ENCODE measurements at places on chromosomes 3 and 15. TPM values are rescaled to one million over a fixed set of nuclear protein-coding genes. Genes with fewer than 3 reads are reported as not detected.
A peak's percentile ranks its signal among the peaks of the same experiment; 100 is the strongest.

FILIP1L gene
- 2.9 TPM for total RNA-seq

UROC1 gene
- total RNA-seq = 15.1 TPM

DNAH12 gene
- total RNA-seq = 0.06 TPM

ISLR2 gene
- total RNA-seq = not detected

POTEB3 gene
- total RNA-seq = not detected

SEMA3F gene
- total RNA-seq = 3.0 TPM

SERPINI1 gene
- 1.3 TPM for total RNA-seq

GRCh38 chr3:10688548-10689172, 127.4 kb upstream of the SLC6A11 start:
- H3K36me3 ChIP-seq = no peaks in the 10 kb centered on the region
- H3K27ac ChIP-seq = no peak overlapping the region
- peaks cover 16% of the 10 kb centered on the region for H3K4me1 ChIP-seq
- no peaks in the 10 kb centered on the region for H3K27me3 ChIP-seq
- DNase-seq = peak; percentile 67
- no peak overlapping the region for H3K4me3 ChIP-seq

DNA sequence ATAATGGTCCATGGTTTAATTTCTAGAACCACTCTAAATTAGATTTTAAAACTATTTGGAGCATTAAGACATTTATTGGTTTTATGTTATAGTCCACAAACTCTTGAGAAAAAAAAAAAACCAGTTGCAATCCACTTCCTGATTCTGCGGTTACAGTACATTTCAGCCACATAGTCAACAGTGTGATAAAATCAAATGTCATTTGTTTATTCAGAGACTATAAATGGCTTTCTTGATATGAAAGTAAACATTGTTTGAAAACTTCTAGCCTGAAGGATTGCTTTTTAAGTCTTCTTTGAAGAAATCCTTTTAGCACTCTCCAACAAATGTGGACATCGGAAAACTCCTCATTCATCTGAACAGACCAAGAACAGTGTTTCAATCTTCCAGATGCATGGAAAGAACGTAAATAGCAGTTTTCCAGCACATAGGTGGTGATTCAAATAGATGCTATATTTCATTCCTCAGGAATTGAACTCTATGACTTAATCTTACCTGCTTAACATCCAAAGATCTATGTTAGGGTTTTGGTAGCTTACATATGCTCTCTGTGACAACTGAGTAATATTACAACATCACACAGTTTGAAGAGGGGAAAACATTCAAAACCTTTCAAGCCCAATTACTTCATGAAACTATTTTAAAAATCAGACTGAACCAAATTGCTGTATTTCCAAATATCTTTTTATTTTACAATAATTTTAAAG, 87.8 kb upstream of the UBE2E2 start:
- H3K36me3 ChIP-seq = no peaks in the 10 kb centered on the region
- DNase-seq = no peak
- H3K4me1 ChIP-seq = no peaks in the 10 kb centered on the region
- no peak overlapping the region for H3K4me3 ChIP-seq
- H3K27ac ChIP-seq = no peak overlapping the region

- no peak overlapping the region for H3K27ac ChIP-seq
- no peaks in the 10 kb centered on the region for H3K4me1 ChIP-seq
- H3K27me3 ChIP-seq = no peaks in the 10 kb centered on the region
These were observed 28.7 kb downstream of the SIDT1 start for GRCh38 chr3:113560831-113561623.

DNA sequence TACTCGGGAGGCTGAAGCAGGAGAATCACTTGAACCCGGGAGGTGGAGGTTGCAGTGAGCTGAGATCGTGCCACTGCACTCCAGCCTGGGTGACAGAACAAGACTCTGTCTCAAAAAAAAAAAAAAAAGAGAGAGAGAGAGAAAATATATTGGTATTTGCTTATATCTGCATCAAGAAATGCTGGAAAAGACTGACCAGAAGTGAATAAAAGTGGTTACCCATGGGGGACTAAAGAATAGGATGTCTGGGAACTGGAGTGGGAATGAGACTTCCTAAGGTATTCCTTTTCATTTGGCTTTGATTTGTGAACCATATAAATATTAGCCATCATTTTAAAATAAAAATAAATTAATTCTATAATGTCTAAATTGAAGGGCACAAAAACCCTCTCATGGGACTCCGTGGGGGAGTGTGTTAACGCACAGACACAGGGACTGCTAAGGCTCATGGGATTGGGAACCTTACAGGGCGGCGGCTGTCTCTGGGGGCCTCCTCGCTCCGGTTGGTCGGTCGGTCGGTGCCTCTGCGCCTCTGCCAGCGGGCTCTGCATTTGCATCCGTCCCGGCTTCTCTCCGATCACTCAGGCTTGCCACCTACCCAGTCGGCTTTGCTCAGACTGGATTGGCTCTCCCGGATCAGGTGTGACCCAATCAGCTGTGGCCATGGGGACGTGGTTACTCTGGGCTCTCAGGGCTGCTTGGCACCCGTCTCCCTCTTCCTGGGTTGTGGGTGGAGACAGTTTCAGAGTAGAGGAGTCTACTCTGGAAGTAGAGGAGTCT, 12.7 kb upstream of the TSPAN3 start:
- no peaks in the 10 kb centered on the region for H3K4me1 ChIP-seq
- H3K36me3 ChIP-seq = no peaks in the 10 kb centered on the region
- H3K27ac ChIP-seq = no peak overlapping the region
- H3K27me3 ChIP-seq = no peaks in the 10 kb centered on the region
- DNase-seq = peak; percentile 59
- peak overlapping the region; percentile 19 for H3K4me3 ChIP-seq

GRCh38 chr15:27679731-27680471, 419.2 kb downstream of the OCA2 start:
- DNase-seq = no peak
- H3K27ac ChIP-seq = no peak overlapping the region
- no peaks in the 10 kb centered on the region for H3K27me3 ChIP-seq
- no peak overlapping the region for H3K4me3 ChIP-seq
- H3K36me3 ChIP-seq = no peaks in the 10 kb centered on the region

DNA sequence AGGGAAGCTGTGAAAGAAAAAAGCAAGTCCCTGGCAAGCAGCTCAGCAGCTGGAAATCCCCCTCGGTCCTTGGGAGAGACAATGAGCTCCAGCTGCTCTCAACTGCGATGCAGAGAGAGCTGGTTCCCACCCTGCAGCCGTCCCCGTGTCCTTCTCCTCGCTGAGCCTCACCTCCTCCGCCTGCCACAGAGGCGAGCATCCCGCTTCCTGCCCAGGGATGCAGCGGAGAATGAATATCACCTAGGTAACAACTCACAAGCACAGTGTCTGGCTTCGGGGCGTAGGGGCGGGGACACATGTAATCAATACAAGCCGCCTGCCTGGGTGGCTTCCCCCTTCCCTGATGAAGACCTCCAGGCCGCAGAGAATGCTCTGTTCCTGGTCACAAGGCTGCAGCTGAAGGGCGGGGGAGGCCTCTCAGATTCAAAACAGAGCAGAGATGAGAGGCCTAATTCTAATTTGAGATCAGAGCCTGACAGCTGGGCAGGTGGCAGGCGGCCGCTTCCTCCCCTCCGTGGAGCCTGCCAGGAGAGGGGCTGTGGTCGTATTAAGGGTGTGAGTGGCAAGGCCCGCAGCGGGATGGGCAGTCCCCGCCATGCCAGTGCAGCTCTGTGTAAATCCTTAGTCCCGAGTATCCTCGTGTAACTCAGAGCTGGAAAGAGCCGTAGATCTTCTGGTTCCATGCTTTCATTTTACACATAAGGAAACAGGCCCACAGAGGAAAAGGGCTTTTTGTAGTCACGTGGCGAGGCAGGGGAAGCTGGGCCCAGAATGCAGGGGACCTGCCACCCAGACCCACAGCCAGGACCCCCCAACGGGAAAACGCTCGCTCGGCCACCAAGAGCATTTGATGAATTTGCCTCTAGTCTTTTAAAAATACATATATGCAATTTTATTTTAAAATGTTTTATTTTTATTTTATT, 24.3 kb downstream of the ZDHHC19 start:
- no peaks in the 10 kb centered on the region for H3K36me3 ChIP-seq
- no peak for DNase-seq
- no peak overlapping the region for H3K27ac ChIP-seq
- no peaks in the 10 kb centered on the region for H3K27me3 ChIP-seq
- H3K4me3 ChIP-seq = no peak overlapping the region

DNA sequence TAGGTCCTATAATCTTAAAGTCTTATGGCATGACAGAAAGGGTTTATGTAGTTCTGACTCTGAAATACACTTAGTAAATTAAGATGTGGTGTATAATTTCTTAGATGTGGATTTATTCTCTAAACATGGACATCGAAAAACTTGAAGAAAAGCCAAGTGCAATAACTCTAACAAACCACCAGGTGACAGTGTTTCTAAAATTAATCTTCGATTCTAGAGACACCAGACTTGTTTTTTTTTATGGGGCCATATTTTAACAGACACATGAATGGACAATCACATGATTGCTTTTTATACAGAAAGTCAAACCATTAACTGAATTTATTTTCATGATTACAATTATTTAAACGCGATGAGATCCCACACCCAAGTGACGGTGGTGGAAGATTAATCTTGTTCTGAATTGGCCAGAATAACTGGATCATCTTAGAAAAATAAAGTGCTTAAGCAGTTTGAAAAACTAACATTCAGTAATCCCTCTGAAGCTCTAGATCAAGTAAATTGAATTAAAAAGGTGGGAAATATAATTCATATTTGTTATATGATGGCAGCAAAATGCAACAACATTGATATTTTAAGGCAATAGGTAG, 305.1 kb downstream of the LSAMP start:
- no peaks in the 10 kb centered on the region for H3K36me3 ChIP-seq
- DNase-seq = no peak
- no peaks in the 10 kb centered on the region for H3K27me3 ChIP-seq
- no peak overlapping the region for H3K4me3 ChIP-seq
- H3K4me1 ChIP-seq = no peaks in the 10 kb centered on the region

DNA sequence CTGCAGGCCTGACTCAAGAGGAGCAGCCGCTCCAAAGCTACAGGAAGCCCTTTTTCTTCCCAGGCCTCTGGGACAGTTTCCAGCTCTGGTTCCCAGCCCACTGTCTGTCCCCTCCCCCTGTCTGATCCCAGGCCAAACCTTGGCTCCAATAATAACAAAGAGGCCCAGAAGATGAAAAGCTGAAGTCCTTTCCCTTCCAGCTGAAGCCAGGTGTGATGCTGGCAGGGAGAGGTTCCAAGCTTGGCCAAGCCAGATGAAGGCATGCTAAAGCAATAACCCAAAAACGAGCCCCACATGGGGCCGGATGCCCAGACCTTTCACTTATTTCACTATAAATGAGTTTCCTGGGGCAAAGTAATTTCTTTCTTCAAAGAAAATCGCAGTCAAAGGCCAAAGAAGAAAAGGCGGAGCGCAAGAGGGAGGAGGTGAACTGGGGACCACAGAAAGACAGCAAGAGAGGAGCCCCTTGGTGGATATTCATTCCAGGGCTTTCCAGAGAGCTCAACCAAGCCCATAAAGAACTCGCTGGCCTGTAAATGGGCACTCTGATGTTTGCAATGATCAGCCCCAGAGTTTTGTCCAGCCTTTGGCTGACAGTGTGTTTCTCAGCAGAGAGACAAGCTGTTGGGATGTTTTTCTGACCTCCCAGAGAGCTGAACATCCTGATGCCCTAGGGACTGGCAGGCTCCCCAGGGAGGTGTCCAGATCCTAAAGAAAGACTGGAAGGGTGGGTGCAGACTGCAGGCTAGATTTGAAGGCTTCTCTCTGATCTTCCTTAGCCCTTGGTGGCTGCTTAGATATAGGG, 157.6 kb downstream of the UACA start:
- no peak overlapping the region for H3K27ac ChIP-seq
- peak; percentile 66 for DNase-seq
- H3K4me1 ChIP-seq = no peaks in the 10 kb centered on the region
- H3K4me3 ChIP-seq = no peak overlapping the region
- H3K27me3 ChIP-seq = no peaks in the 10 kb centered on the region
- no peaks in the 10 kb centered on the region for H3K36me3 ChIP-seq

DNA sequence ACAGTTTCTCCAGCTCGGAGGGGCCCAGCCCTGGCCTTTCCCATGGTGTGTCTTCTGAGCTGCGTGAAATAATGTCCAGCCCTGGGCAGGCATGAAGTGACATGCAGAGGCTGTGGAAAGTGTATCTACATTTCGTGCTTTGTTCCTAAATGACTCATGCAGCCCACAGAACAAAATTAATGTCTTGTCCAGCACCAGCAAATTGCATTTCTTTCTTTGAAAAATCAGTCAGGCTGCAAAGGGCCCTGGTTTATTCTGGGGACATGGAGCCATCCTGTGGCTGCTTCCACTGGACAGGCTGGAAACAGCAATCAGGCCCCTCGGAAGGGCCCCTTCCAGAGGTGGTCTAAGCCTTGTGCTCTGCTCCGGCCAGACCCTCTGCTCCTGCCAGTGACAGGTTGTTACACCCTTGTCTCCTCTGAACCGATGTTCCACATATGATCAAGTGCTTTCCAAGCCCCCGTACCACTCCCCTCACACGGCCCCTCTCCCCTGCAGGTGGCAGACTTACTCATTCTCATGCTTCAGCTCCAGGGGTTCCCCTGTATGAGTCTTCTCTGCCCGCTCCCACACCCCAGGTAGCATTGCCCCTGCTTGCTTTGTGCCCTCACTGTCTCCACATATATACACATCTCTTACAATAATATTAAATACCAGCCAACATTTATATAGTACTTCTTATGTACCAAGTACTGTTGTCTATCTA, 33.7 kb downstream of the CRYGS start:
- H3K27me3 ChIP-seq = no peaks in the 10 kb centered on the region
- no peak overlapping the region for H3K27ac ChIP-seq

GRCh38 chr3:124841517-124841916, 45.6 kb downstream of the ITGB5 start:
- DNase-seq = no peak
- no peaks in the 10 kb centered on the region for H3K27me3 ChIP-seq
- no peaks in the 10 kb centered on the region for H3K36me3 ChIP-seq
- no peak overlapping the region for H3K27ac ChIP-seq

GRCh38 chr15:75731248-75732151, 18.9 kb upstream of the CSPG4 start:
- no peaks in the 10 kb centered on the region for H3K36me3 ChIP-seq
- H3K27ac ChIP-seq = no peak overlapping the region
- DNase-seq = no peak
- no peaks in the 10 kb centered on the region for H3K4me1 ChIP-seq

DNA sequence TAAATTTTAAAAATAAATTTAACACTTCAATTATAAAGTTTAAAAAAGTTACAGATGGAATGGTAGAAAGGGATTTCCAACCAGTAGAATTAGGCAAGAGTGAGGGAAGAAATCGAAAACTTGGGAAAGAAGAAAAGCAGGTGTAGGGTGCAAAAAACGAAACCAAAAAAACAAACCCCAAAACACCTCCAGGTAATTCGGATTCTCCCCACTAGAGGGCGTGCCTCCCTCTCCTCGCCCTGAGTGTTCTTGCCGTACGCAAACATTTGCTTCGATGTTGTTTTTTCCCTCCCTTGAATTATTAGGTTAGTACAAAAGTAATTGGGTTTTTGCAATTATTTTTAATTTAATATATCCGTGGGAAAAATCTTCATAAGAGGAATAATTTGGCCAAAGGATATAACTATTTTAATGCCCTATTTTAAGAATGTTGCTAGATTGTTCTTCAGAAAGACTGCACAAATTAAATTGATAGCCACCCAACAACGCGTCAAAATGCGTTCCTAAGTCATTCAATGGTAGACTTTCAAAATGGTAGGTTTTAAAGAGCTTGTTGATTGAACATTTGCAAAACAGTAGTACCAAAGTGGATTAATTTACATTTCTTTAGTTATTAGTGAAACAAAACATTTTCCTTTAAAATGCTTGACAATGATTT, 63.7 kb downstream of the SLC30A4 start:
- peak overlapping the region; percentile 62 for H3K27ac ChIP-seq
- peak; percentile 75 for DNase-seq
- no peaks in the 10 kb centered on the region for H3K27me3 ChIP-seq
- peak overlapping the region; percentile 50 for H3K4me3 ChIP-seq
- no peaks in the 10 kb centered on the region for H3K4me1 ChIP-seq
- H3K36me3 ChIP-seq = no peaks in the 10 kb centered on the region

Data from right lobe of liver (tissue), 6 donors.